ENCODE measurements at places on chromosomes 5 and 9.

GRCh38 chr5:103539376-103540330, 22.9 kb downstream of the NUDT12 start:
- DNase-seq: no peak

- no peak for DNase-seq
These were observed 73.5 kb upstream of the ANKRD55 start for GRCh38 chr5:56306433-56307150.

- peak; percentile 86 for DNase-seq
These were observed 11.1 kb upstream of the S100Z start for GRCh38 chr5:76838481-76839261.

DNA sequence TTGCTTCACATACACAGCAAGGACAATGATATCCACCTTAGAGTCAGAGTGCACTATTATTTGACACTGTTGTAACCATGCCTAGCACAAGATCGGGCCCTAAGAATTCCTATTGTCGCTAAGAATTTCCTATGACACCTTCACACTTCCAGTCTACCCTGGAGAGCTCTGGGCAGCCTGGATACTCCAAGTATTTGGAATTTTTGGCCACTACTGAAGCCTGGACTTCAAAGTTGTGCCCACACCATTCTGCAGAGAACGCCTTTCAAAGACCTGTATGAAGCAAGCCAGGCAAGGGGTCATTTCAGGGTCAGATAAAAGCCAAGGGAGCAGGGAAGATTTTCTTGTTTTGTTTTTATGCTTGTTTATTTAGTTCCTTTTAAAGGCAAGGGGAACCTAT, 179.7 kb downstream of the PAPPA start:
- no peak for DNase-seq

- DNase-seq: peak; percentile 38
These were observed 253.1 kb downstream of the PDE4D start for GRCh38 chr5:59640411-59640810.

DNA sequence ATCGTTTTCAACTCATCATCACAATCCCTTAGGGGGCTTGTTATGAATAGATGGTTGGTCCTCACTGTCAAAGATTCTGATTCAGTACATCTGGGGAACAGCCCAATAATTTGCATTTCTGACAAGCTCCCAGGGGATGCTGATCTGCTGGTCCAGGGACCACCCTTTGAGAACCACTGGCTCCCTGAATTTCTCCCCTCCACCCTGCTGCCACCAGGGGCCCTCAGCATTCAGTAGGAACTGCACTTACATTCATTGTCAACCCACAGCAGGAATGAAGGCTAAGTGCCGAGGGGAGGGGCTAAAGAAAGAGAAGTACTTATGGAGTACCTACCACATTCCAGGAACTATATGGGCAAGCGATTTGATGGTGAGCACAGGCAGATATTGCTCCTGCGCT, 85.9 kb downstream of the BOD1 start:
- no peak for DNase-seq

DNA sequence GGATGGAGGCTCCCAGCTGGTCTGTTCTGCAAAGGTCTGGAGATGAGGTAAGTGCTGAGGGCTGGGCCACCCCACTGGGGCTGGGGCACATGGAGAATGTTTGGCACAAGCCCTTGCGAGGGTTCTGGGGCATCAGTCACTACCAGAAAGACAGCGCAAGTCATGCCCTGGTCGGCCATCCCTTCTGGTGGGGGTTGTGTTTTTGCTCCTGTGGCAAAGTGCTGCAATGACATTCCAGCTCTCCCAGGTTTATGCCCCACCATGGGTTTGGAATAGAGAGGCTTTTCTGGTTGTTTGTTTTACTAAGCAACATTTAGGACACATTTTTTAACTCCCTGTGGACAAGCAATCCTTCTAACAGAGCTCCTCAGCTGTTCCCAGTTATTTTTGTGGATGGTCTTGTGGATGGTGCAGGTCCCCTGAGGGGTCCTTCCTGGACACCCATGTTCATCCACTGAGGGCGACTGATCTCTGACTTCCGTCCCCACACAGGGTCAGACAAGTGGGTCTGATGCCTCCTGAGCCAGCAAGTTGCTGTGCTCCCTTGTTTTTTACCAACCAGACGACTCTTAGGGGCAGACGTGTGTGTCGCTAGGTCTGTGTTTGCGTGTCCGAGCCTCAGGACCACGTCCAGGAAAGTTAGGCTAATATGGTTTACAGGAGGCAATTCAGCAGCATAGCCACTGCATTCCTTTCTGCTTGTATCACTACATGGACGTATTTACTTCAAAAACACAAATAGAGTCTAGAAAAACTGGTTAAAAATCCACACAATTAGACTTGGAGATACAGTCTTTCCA, 64.9 kb upstream of the ECM2 start:
- DNase-seq: peak; percentile 78

- no peak for DNase-seq
These were observed 140.6 kb downstream of the C5orf15 start for GRCh38 chr5:133827830-133828229.

GRCh38 chr5:80387063-80387768, 20.6 kb upstream of the ZFYVE16 start:
- DNase-seq: no peak

- peak; percentile 92 for DNase-seq
These were observed 57.8 kb upstream of the RAI14 start for GRCh38 chr5:34598177-34598794.

DNA sequence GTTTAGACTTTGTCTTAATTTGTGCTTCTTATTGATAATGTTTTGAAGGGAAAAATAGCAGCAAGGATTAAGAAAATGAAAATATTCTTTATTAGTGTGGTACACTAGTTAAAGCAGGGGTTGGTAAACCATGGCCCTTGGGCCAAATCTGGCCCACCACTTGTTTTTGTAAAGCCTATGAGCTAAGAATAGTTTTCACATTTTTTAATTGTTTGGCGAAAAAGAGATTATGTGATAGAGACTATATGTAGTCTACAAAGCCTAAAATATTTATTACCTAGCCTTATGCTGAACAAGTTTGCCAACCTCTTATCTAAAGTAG, 57.2 kb downstream of the KCNN2 start:
- no peak for DNase-seq

GRCh38 chr5:122200450-122200849, 71.1 kb downstream of the ZNF474 start:
- no peak for DNase-seq

DNA sequence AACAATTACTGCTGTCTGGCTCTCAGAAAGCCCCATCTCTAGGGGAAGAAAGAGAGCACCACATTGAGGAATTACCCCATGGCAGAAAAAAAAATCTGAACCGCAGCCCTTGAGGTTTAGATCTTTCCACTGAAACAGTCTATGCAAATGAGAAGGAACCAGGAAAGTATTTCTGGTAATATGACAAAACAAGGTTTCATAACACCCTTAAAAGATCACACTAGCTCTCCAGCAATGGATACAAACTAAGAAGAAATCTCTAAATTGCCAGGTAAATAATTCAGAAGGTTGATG, 427.1 kb downstream of the PRELID2 start:
- no peak for DNase-seq

DNA sequence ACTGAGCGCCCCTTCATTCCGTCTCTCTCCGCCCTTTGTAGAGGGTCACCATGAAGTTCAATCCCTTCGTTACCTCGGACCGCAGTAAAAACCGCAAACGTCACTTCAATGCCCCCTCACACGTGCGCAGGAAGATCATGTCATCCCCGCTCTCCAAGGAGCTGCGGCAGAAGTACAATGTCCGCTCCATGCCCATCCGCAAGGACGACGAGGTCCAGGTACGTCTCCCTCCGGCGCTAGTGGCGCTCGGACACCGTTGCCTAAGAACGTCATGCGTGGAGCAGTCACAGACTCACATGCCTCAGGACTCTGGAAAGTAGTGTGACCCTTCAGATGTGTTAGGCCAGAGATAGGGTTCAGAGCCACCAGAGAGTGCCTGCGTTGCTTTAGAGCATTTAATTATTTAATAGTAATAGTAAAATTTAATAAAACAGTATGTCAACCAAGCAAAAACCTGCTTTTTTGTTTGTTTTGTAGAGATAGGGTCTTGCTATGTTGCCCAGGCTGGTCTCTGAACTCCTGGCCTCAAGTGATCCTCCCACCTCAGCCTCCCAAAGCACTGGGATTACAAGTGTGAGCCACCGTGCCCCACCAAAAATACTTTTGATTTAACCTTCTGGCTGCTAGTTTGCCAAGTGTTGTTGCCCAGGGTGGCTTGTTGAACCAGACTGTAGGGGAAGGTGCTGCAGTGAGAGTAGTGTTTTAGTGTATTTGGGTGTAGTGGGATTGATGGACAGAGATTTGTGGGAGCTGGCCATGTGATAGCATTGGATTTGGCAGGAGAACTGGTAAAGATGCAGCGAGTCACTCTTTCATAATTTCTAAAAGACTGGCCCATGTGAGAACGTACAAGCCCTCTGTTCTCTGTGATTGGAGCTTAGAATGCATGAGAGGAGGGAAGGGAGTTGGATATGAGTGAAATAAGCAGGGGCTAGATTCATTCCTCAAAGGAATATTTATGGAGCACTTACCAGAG, 888 bp downstream of the RPL26L1 start:
- DNase-seq: no peak

- DNase-seq: no peak
These were observed 62.2 kb downstream of the BOD1 start for GRCh38 chr5:173554038-173554955.

All from astrocyte of the spinal cord (primary cell).